ENCODE measurements at places on chromosomes 3 and 15.

GRCh38 chr3:194184801-194185200 is 48.9 kb downstream of the HES1 start:
- DNase-seq = no peak

DNA sequence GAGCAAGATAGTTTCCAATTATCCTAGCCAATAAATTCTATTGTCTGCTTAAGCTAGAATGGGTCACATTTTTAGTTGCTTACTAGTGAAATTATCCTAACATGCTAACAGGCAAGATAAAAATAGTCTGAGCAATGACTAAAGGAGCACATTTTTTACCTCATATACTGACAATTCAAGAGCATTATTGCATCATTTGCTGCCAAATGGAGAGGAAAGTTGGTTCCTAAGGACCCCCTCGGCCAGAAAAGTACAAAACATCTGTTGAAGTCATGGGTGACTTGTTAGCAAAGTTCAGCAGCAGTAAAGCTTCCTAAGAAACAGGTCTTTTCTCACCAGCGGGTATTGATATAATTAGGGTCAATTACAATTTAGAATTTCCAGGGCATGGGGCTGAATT is 1001.0 kb downstream of the FHIT start:
- no peak for DNase-seq

- DNase-seq = no peak
Measured at GRCh38 chr3:184636741-184637316, 75.0 kb downstream of the MAGEF1 start.

DNA sequence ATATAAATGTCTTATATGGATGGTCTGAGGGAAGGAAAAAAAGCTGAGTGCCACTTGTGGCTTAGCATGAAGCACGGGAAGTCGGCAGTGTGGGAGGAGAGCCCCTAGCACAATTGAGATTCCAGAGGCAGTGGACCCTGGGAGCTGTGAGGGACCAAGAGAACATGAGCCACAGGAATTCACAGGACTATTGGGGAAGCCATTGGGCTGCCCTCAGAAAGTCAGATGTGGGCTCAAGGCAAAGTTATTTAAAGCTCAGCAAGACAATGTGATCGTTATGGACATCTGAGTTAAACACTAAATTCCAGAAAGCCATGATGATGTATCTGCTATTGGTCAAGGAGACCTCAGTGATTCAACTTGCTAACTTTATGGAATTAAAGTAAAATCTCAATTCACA is 380.8 kb upstream of the IL12A start:
- DNase-seq = no peak

- no peak for DNase-seq
Measured at GRCh38 chr15:47661661-47662180, 55.6 kb upstream of the SEMA6D start.

DNA sequence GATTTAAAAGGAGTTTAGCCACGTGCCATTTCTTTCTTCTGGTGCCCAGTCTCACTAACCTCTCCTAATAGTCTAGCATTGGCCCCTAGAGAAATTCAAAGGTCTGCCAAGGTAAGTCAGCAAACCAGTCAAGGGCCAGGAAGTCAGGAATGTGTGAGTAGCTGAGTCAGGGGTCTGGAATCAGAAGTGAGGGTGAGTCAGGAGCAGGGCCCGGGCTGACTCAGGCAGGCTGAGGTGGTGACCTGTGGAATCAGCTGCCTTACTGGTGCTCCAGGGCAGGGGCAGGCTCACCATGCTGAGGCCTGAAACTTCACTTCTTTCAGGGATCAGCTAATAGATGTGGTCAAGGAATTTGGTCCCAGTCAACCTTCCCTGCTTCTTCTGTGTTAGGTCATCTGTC is 105.8 kb upstream of the MYZAP start:
- DNase-seq = no peak

GRCh38 chr3:71258116-71258515 is 325.4 kb downstream of the FOXP1 start:
- no peak for DNase-seq

DNA sequence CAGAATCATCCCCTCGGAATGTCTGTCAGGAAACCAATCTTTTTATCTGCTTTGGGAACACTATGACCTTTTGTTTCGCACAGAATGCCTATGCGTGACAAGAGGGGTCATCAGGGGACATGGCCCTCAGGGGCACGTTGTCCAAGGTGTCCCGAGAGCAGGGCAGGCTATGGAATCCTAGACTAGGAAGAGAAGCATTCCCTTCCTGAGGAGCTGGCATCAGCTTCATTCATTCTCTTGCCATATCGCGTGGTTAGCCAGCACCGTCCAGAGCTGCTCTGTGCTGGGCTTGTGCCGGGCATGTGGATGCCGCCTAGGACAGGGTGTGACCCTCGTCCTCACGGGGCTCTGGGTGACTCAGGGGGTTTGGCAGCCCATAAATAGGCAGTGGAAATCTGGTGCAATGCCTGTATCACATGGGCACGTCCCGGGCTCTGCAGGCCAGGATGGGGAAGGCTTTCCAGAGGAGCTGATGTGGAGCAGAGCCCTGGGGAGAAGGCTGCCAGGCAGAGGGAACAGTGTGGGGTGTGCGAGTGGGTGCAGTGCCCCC is 117.8 kb downstream of the TMEM266 start:
- DNase-seq = no peak
